ENCODE measurements at places on chromosomes 2 and 18.
A peak's percentile ranks its signal among the peaks of the same experiment; 100 is the strongest.

GRCh38 chr18:73948497-73948896 lies 199.1 kb downstream of the FBXO15 start:
- no peak for DNase-seq

GRCh38 chr2:173990970-173991819 lies 26.0 kb upstream of the SP3 start:
- peak; percentile 85 for DNase-seq

DNA sequence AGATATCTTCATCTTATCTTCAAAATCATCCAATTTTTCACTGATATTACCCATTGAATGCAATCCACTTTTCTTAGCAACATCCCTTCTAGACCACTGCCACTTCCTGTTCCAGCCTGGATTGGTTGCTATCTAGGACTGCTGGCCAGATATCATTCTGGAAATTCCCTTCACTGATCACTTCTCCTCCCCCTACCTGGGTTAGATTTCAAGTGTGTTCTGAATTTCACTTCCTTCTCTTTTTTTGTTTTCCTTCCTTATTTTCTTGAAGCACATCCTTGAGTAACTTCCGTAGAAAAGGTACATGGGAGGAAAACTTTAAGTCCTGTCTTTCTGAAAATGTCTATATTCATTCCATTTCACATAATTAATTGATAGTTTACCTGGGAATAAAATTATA lies 82.0 kb upstream of the IL1R2 start:
- no peak for DNase-seq

DNA sequence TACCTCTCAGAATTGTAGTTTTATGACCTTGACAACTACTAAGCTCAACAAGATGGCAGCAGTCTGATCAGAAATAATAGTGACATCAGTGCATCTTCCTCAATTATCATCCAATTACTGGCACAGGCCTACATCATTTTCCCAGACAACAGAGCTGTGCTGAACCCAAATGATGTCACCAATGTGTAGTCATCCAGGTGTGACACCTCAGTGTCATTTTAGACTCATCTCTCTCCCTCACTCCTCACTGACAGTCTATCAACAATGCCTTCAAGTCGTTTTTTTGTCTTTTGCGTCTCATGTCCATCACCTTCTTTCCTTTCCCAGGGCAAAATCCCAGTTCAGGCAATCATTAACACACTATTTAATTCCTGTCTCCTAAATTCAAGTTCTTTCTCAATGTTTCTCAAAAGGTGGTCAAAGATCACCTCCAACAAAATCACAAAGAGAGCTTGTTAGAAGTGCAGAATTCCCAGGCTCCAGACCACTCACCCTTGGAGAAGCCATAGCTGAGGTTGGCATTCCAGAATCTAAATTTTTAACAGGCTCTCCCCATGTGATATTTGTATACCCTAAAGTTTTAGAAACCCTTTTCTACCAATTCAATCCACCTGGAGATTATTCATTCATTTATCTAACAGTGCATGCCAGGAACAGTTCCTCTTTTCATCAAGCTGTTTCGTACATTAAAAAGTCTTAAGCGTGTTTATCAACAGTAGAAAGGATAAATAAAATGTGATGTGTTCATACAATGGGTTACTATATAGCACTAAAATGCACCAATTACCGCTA lies 125.3 kb upstream of the KLF7 start:
- DNase-seq, result peak; percentile 11

DNA sequence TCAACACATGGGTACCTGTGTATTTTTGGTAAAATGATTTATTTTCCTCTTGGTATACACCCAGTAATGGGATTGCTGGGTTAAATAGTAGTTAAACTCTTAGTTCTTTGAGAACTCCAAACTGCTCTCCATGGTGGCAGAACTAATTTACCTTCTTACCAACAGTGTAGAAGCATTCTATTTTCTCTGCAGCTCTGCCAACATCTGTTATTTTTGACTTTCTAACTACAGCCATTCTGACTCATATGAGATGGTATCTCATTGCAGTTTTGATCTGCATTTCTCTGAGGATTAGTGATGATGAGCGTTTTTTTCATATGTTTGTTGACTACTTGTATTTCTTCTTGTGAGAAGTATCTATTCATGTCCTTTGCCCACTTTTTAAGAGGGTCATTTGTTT lies 180.6 kb downstream of the FSIP2 start:
- no peak for DNase-seq

All from GM12865 (cell line).